ENCODE measurements at places on chromosomes 6 and 20.

GRCh38 chr6:43842231-43842794, 72.3 kb downstream of the VEGFA start:
- no peak for DNase-seq

- no peak for DNase-seq
Observed at GRCh38 chr6:64691064-64691463, 1016.0 kb downstream of the EYS start.

DNA sequence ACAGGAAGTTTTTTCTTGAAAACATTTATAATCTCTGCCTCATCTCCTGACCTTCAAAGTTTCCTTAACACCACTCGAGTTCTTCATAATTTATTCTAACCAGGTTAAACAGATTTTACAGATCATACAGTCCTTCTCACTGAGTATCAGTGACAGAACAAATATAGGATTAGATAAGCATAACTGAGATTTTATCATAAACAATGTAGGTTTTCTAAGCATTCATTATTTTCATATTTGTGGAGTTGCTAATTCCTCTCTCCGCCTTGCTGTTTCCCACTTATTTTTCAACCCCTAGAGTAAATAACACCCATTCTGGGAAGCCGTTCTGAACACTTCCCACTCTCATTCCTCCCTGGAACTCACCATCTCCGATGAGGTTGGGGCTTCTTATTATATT, 229.9 kb downstream of the HACE1 start:
- DNase-seq, result no peak

DNA sequence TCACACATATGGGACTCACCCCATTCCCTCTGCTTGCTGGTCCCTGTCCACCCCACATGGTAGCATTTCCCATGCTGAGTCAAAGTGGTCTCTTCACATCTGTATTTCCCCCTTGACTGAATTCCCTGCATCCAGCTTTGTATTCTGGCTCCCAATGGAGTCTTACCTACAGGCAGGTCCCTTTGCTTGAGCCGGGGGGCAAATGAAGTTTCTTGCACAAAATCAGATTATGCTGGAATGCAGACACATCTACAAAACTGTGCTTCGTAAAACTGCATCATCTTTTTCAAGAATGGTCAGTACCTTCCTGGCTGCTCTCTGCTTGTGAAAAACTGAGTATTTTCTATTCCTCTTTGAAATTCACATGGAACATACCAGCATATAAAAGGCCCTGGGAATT, 32.1 kb upstream of the BCAS1 start:
- no peak for DNase-seq

DNA sequence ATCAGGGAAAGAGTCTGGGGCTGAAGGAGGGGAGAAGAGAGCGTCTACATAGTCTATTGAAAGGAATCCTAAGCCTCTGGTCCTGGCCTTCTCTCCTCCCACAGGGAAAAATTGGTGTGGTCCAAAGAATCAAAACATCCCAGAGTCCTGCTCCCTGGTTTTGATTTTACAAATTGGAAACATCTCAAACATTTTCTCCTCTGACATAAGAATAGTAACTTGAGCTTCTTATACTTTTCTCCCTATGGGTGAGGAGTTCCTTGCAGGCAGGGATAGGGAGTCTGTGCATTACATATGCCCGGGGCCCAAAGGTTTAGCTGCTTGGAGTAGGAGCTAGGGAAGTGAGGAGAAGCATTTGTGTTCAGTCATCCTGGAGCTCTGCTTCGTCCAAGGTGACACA, 120.0 kb upstream of the GGTLC1 start:
- no peak for DNase-seq

- no peak for DNase-seq
Observed at GRCh38 chr20:4876301-4876700, 125.0 kb downstream of the SLC23A2 start.

- no peak for DNase-seq
Observed at GRCh38 chr20:36848078-36848660, 27.8 kb upstream of the TLDC2 start.

- DNase-seq, result no peak
Observed at GRCh38 chr6:44080561-44081521, 46.4 kb downstream of the MRPL14 start.

GRCh38 chr6:129853996-129854711, 7.0 kb downstream of the TMEM244 start:
- no peak for DNase-seq

DNA sequence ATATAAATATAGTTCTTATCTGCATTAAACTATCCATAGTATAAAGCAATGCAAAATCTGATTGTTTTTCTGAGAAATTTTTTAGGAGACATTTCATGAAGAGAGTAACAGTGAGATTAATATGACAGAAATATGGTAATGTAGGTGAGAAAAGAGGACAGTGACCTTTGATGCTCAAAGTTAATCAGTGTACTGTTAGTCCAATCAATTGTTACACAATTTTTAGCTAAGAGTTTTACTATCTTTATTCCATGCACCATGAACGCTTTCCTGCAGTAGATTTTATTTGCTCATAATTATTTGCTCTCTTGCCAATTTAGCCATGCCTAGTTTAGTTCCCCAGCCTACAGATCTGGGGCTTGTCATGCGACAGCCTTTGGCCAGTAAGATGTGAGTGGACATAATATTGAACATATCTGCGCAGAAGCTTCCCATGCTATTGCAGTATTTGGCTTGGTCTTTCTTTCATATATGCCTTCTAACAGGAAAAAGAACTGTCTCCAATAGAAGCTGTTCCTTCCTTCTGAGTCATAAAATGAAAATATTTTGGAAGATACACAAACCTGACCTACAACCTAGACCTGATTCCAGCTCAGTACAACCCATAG, 38.7 kb downstream of the FKBP1C start:
- no peak for DNase-seq

DNA sequence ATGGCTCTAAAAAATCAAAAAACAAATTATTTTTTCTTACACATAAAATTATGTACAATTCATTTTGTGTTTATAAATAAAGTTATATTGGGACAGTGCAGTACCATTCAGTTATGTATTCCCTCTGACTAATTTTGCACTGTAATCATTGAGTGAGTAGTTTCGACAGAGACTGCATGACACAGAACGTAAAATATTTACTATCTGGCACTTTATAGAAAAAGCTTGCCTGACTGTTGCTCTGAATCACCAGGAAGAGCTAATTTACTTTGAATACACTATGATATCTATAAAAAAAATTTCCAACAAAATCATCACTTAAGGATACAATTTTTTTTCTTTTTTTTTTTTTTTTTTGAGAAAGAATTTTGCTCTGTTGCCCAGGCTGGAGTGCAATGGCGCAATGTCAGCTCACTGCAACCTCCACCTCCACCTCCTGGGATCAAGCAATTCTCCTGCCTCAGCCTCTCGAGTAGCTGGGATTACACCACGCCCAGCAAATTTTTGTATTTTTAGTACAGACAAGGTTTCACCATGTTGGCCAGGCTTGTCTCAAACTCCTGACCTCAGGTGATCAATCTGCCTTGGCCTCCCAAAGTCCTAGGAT, 11.0 kb upstream of the KHDC1L start:
- DNase-seq, result no peak

- no peak for DNase-seq
Observed at GRCh38 chr20:25553819-25554296, 31.5 kb downstream of the NINL start.

DNA sequence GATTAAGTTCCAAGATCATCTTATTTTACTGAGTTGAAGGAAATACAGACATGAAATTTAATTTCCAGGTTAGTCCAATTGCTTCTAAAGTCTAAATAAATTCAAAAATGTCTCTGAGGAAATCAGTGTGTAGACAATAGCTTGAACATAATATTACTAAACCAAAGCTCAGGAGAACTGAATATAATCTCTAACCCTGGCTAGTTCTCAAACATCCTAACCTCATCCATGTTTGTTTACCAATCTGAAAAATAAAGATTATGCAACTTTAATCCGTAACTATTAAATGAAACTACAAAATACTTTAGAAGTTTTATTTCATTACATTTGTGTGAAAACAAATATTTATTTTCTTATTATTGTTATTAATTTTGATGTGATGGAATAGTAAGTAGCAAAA, 387.2 kb downstream of the TBC1D32 start:
- DNase-seq, result no peak

GRCh38 chr20:25053255-25054031, 4.5 kb downstream of the ACSS1 start:
- DNase-seq, result no peak

DNA sequence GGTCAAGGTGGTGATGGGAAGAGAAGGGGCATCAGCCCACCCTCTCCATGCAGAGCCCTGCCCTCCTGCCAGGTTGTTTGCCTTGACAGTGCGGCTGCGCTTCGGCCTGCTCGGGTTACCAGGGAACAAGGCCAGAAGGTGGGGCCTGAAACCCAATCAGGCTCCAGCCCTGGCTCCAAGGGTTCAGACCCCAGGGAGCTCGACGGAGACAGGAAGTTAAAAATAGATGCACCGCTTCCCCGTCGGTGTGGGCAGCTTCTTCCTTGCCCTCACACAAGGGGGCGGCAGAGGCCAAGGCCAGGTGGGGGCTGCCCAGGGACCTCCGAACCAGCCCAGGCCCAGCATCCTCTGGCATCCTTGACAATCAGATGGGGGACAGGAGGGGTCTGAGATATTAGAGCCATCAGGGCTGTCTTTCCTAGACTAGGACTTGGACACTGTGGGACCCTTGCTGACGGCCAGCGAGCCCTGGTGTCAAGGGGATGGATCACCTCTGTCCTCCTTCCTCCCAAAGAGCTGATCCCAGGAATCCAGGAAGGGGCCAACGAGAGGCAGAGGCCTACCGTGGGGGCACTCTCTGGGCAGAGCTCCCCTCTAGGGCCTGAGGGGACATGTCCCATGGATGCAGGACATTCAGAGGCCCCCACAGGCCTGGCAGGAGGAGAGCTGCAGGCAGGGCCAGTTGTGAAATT, 65.2 kb downstream of the RIPOR3 start:
- DNase-seq, result no peak

- DNase-seq, result no peak
Observed at GRCh38 chr20:52193886-52194545, 2.4 kb upstream of the ZFP64 start.

DNA sequence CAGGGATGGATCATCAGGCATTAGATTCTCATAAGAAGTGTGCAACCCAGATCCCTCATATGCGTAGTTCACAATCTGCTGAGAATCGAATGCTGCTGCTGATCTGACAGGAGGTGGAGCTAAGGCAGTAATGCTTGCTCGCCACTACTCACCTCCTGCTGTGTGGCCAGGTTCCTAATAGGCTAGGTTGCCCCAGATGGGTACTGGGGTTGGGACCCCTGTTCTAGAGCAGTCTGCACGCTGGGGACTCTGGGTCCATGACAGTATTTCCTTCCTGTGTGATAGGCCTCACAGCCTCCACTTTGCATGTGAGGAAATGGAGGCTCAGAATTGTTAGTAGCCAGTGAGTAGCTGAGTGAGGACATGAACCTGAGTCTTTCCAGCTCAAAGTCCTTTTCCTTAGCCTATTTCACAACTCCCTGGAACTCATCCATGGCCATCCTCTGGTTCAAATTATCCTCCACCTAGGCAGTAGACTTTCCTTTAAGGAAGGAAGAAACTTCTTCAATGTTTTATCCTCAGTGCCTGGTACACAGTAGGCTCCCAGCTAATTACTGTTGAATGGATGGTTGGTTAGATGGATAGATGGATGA, 117.2 kb downstream of the SYCP2 start:
- no peak for DNase-seq

DNA sequence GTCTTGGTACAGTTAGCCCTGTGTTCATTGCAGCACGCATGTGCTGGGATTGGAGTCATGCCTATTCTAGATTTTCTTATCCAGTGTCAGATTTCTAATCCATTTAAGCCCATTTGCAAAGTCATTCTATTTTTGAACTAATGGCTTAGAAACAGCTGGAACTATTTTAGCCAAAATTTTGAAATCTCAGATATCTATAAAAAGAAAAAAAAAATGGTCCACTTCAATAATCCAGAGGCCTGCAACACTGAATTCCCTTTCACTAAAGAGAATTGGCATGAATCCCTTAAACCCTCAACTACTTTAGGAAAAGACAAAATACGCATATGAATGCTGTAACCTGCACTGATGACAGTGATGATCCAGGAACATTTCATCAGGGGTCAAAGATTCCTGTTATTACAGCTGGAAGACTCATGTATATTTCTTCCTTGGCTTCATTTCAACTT, 1.5 kb downstream of the COL21A1 start:
- no peak for DNase-seq

DNA sequence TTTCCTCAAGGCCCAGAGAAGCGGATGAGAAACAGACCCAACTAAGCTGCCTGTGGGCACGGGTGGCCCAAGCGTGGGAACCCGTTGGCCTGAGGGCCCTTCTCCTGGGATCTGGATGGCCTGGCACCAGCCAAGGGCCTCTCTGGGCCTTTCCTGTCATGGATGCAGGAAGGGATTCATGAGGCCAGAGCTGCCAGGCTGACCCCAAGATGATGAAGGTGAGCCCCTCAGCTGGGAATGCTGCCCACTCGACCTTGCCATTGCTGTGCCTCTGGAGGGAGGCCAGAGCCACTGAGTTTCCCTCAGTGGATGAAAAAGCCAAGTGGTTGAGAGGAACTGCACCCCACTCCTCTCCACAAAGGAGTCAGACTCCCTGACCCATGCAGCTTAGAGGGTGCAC, 171.2 kb downstream of the VEGFA start:
- no peak for DNase-seq

- DNase-seq, result no peak
Observed at GRCh38 chr6:151059612-151060095, 180.1 kb upstream of the AKAP12 start.

DNA sequence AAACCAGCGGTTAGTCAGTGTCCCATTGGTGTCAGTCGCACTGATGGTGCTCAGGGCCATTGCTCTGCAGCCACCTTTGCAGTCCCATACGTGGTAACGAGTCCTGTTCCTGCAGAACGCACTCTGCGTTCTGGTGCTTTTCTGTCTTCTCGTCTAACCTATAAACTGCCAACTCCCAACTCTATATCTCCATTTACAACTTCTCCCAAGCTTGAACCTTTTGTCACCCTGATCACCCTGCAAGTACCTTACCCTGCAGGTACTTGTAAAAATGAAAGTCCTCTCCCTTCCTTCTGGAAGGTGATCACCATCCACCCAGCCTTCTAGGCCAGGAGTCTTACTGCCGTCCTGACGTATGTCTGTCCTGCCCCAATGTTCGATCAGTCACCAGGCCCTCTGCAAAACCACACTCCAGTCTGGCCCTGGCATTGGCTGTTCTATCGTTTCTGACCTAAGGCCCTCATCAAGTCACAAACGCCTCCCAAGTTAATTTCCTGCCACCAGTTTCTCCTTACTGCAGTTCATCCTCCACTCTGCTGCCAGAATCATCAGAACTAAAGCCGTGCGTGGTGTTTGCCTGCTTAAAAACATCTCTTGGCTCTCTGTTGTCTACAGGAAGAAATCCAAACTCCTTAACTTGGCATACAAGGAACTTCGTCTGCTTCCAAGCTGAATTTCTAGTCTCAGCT, 7.9 kb downstream of the RREB1 start:
- no peak for DNase-seq

- no peak for DNase-seq
Observed at GRCh38 chr6:52558266-52559000, 18.4 kb downstream of the TRAM2 start.

GRCh38 chr6:64926051-64926450, 781.0 kb downstream of the EYS start:
- DNase-seq, result no peak

All from CD4-positive, alpha-beta T cell treated with Interleukin-4 for 4 hours (primary cell).